ENCODE measurements at places on chromosomes 6 and 20.

DNA sequence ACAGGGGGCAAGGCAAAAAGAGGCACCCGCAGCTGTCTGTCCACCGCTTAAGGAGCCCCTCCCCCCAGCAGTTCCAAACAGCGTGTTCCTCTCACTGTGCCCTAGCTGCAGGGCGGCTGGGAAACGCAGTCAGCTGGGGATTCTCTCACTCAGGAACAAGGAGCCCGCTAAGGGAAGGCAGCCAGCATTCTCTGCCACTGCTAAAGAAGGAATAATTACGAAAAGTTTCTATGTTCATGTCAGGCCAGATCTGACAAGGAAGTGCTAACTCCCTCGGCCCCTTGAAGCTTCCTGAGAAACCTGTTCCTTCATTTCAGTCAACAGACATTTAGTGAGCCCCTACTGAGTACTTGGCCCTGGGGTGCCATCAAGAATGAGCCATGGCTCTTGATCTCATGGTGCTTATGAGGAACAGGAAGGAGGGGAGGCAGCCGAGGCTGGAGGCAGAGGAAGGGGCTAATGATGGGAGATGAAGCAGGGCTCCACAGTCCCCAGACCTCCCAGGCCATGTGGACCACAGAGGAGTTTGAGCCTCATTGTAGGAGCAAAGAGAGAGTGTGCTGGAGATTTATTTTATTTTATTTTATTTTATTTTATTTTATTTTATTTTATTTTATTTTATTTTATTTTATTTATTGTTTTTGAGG, 101.7 kb upstream of the PMEPA1 start:
- no peak for DNase-seq

DNA sequence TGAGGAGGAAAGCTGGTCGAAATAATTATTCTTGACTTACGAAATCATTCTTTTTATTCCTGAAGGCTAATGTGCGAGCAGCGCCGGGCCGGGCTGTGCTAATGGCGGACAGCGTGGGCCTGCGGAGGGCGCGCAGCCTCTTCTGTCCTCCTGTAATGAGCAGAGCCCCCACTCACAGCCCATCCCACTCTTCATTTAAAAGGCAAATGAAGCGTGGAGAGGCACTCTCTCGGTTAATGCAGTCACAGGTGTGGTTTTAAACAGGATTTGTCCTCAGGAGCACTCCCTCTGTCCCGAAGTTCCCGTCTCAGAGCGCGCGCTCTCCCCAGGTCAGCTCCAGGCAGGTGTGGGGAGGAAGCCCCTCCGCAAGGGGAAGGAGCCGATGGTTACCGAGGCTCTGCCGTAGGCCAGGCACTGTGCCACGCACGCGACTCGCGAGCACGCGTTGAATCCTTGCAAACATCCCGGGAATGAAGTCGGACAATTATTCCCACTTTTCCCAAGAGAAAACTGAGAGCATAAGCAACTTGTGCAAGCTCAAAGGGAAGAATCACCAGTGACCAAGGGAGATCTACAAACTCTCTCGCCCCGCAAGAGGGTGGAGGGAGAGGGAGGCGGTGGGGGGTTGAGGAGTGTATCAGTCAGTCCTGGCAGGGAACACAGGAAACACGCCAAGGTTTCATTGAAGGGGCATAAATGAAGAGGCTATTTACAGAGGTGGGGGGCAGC, 35.5 kb upstream of the ZFAND3 start:
- no peak for DNase-seq

DNA sequence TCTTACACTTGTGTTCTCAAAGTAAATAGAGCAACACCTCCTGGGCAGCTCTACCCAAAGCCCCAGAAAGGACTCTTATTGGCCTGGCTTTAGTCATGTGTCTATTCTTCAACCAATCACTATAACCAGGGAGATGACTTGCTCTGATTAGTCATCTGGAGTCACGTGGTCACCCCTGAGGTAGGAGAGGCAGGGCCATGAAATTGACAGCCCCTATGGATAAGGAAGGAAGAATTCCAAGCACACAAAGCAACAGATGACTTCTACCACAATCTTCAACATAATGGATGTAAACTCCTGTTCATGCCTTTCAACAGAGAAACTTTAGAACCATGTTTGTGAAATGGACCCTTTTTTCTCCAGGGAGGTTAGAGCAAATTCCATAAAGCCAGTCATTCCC, 24.6 kb upstream of the EYA2 start:
- DNase-seq: no peak

- no peak for DNase-seq
Measured at GRCh38 chr6:1110941-1111349, 201.0 kb upstream of the FOXQ1 start.

DNA sequence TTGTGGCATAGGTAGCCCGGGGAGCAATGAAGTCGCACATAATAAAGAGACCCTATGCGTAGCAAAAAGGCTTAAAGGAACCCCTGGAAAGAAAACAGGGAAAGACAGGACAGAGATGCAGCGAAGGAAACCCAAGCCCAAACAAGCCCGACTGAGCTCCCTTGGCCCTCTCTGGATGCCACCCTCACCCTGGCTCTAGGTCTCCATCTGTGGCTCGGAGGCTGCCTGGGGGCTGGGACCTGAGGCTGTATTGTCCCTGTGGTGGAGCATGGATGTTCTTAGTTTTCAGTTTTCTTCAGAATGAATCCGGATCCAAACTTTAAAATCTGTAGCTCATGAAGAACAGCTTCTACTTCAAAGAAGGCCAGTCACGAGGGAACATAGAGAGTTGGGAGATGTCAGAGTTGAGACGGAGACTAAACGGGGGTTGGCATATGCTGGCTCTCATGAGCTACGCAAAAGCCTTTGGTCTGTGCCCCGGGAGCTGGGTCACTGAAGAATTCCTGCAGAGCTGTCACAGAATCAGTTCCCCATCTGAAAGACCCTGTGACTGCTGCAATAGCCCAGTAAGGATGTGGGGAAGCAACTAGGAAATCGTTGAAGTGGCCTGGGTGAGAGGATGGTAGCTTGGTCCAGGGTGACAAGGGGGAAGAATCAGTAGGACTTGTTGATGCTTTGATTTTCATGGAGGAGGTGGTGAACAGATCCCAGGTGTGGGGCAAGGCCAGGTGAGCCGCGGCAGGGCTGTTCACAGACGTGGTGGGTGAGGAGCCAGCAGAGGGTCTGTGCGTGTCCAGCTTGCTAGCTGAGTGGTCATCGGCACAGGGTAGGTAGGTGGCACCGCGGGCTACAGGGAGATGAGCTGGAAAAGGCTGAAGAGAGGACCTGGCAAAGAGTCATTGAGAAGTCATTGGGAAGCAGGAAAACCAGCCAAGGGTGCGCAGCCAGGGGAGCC, 35.2 kb downstream of the SYNDIG1 start:
- no peak for DNase-seq

DNA sequence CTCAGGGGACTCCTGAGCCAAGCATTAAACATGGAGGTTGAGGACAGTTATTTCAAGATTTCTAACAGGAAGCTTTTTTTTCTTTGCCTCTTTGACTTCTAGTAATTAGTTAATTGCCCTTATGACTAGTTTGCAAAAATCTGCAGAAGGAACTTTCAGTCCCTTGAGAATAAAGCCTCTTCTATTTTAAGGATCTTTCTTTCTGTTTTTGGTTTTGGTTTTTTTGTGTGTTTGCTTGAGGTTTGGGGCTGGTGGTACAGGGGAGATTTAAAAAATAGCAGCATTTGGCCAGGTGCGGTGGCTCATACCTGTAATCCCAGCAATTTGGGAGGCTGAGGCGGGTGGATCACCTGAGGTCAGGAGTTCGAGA, 259.3 kb downstream of the BMP7 start:
- DNase-seq: no peak

DNA sequence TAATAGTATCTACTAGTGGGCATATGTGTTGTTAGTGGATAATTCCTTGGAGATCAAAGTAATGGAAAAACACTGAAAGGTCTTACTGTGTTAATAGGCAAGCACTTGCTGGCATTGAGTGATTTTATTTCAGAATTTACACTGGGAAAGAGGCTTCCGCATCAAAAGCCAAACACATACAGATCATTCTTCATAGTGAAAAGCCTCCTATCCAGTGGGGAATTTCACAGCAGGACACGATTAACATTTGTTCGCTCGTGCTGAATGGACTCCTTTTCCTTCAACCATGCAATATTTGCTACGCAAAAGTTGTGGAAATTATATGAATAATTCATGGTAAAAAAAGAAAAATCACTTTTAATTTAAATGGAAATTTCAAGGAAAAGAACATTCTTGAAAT, 26.4 kb downstream of the GABRR1 start:
- DNase-seq: no peak

- no peak for DNase-seq
Measured at GRCh38 chr20:9143926-9144325, 75.0 kb downstream of the PLCB4 start.

- DNase-seq: no peak
Measured at GRCh38 chr6:73898599-73898998, 202.6 kb downstream of the CD109 start.

DNA sequence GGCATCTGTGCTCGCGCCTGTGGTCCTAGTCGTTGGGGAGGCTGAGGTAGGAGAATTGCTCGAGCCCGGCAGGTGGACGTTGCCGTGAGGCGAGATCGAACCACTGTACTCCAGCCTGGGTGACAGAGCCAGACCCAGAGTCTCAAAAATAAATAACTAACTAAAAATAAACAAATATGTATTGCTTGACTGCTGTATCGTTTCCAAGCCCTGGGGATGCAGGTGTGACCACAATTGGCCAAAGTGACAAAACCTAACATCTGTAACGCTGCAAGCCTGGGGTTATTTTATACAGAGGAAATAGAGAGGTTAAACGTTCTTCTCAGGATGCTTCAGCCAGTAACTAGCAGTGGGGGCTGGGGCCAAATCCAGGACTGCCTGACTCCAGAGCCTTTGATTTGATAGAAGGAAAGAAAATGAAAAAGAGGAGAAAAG, 1.9 kb upstream of the SRSF3 start:
- no peak for DNase-seq

DNA sequence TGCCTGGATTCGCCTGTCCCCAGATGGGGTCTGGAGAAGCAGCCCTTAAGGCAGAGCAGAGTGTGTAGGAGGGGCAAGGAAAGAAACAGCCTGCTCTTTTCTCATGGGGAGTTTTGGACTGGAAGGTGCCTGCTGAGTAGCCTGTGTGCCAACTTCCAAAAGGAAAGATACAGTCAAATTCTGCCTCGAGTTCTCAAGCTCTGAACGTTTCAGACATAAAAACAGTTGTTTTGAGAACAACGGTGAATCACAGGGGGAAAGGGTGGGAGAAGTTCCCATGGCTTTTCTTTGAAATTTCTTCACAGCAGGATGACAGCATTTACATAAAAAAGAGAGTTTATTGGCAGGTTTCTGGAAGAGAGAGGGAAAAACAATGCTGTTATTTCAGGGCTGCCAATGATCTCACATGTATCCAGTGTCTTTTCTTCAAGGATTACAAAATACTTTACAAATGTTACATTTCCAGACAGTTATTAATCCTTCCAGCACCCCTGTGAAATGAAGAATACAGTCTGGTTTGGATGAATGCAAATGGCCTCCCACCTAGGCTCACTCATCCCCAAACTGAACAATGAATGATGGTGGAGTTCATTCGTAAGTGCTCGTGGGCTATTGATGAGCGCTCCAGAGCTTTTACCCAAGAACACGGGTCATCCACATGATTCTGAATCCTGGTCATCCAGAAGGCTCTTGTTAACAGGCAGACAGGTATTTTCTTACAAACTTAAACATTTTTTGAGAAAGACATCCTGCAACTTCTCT, 33.8 kb upstream of the ECI2 start:
- no peak for DNase-seq

- DNase-seq: no peak
Measured at GRCh38 chr20:41746635-41747034, 128.5 kb upstream of the CHD6 start.

GRCh38 chr6:32932132-32932868, 8.5 kb downstream of the HLA-DMB start:
- no peak for DNase-seq

DNA sequence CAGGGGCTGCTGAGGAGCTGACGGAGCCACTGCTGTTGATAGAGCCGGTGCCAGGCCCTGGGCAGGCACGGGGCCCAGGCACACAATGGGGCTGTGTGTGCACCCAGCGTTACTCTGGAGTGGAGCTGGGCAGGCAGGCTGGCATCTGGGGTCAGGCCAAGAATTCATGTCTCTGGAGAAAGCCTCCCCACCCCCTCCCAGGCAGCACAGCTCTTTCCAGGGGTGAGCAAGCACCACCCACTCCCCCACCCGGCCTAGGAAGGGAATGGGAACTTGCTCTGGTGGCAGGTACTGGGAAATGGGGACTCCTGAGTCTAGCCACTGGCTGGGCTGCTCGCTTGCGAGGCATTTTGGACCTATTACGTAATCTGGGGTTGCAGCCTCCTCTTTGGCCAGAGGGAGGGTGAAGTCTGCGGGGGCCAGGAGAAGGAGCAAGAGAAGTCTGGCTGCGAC, 22.7 kb downstream of the TFEB start:
- DNase-seq: no peak

DNA sequence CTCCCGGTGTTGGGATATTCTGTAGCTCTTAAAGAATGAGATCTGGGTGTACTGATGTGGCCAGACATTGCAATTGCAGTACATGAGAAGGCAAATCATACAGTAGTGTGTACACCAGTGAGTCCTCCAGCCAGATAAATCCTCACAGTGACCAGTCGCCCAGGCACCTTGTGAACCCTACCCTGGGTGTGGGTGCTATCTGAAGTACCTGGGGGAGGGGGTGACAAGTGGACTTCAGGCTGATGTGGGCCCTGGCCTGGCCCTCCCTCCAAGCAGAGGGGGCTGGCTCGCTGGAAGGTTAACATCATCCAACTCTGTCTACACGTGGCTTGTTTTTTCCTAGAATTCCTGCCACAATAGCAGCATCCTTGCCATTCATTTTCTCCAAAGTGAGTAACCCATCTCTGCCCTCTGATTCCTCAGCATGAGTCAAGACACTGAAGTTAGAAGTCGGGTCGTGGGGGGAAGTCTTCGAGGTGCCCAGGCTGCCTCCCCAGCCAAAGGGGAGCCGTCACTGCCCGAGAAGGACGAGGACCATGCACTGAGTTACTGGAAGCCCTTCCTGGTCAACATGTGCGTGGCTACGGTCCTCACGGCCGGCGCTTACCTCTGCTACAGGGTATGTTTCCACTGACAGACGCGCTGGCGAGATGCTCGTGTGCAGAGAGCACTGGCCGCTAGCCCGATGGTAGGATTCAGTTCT, 70.8 kb downstream of the PTPN1 start:
- DNase-seq: no peak

- DNase-seq: no peak
Measured at GRCh38 chr6:156602066-156602385, 175.2 kb upstream of the ARID1B start.

- no peak for DNase-seq
Measured at GRCh38 chr20:32236819-32237218, 29.1 kb downstream of the POFUT1 start.

GRCh38 chr6:153872946-153873345, 166.1 kb upstream of the OPRM1 start:
- DNase-seq: no peak

All from CD4-positive, alpha-beta T cell treated with Interleukin-2 at 100 ng/mL for 4 hours (primary cell).